ENCODE measurements at places on chromosomes 5 and 9.

GRCh38 chr5:171424726-171425125, 5.3 kb downstream of the FGF18 start:
- no peak for DNase-seq

GRCh38 chr5:119341452-119342349, 14.1 kb upstream of the TNFAIP8 start:
- DNase-seq: no peak

DNA sequence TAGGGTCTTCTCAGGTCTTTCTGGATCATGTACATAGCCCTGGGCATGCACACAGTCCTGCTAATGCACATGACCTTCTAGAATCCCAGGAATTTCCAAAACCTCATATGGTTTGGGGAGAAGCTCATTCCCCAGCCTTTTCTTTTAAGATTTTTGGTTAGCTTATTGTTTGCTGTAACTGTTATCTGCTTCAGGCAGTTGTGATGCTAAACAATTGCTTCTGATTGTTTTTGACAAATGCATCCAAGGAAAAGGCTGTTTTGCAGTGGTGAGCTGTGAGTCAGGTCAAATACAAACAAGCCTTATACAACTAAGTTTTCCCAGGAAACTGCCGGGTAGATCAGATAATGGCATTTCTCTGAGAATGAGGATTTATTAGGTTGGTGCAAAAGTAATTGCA, 32.7 kb downstream of the SMC5 start:
- DNase-seq: no peak

DNA sequence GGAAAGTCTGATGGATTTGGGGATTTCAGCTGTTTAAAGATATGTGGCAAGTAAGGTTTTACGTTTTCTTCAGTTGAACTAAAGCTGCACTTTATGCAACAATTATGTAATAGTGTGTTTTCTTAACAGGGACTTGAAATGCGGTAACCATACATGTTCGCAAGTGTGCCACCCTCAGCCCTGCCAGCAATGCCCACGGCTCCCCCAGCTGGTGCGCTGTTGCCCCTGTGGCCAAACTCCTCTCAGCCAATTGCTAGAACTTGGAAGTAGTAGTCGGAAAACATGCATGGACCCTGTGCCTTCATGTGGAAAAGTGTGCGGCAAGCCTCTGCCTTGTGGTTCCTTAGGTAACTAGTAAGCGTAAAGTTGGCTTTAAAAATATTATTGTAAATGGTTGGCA, 28.5 kb downstream of the NFX1 start:
- DNase-seq: no peak

GRCh38 chr9:93228453-93228852, 44.5 kb downstream of the WNK2 start:
- DNase-seq: no peak

DNA sequence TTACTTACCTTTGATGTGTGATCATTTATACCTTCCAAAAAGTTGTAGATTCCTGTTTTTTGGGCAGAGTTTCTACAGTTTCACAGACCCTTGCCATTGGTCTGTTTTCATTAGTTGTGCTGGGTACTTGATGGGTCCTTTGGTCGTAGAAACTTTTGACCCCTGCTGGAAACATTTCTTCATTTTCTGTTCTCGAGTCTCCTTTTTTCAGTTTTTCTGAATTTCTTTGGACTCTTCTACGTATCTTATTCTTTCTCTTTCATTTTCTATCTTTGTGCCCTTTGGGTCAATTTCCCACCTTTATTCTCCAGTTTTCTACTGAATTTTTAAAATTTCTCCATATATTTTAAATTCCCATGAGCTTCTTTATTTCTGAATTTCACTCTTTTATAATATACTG, 16.7 kb downstream of the AP3S1 start:
- DNase-seq: no peak

- no peak for DNase-seq
Observed at GRCh38 chr9:17928768-17929167, 349.9 kb downstream of the SH3GL2 start.

GRCh38 chr5:32589416-32589815, 4.1 kb downstream of the SUB1 start:
- DNase-seq: no peak

DNA sequence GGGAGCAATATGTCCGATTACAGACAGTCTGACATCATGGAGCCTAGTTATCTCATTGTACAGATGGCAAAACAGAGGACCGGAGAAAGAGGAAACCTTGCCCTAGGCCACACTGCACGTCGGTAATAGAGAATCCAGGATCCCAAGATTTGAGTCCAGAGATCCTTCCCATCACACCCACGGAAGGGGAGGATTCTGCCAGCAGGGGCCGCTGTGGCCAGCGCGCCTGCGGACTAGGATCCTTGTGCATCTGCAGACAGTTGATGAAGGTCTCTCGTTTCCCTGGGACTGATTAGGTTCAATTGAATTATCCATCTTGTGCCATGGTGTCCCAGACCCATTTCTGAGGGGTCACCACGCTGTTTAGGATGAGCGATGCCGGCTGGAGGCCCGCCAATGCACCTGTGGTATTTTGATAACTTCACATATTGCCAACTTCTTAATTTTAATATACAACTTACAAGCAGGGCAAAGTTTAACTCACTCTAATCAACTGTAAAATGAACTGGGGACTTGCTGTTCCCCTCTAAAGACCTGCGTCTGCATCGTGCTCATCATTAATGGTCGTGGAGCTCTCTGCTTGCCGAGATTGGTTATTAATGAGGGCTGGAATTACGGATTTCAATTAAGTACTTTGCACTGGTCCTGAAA, 592.7 kb upstream of the BRINP1 start:
- peak; percentile 25 for DNase-seq

GRCh38 chr9:99023831-99024230, 80.1 kb downstream of the COL15A1 start:
- peak; percentile 44 for DNase-seq

GRCh38 chr5:115313632-115314031, 17.2 kb upstream of the CCDC112 start:
- no peak for DNase-seq

DNA sequence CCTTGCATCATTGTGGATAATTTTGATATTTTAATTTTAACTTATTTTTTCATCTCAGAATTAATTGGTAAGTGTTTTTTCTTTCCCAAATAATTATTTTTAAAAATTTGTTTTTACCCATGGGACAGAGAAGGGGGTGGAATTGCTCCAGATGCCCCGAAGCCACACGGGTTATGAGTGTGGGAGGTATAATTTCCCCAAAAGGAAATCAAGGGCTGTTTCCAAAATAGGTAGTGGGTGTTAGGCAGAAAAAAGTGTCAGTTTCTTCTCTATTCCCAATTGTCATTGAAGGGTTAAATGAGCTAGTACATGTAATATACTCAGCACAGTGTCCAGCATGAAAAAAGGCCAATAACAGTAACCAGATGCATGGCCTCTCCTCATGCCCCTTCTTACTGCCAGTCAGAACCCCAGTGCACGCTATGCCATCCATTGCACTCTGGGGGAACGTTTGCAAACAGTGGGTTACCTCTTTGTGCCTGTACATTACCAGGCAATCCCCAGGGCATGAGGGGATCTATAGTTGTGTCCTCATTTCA, 36.4 kb upstream of the ANGPTL2 start:
- no peak for DNase-seq

GRCh38 chr9:22052376-22052945, 43.4 kb upstream of the CDKN2B start:
- peak; percentile 99 for DNase-seq

GRCh38 chr9:136488247-136489214, 5.7 kb upstream of the SEC16A start:
- peak; percentile 17 for DNase-seq

- DNase-seq: peak; percentile 13
Observed at GRCh38 chr5:31270396-31270795, 76.9 kb downstream of the CDH6 start.

DNA sequence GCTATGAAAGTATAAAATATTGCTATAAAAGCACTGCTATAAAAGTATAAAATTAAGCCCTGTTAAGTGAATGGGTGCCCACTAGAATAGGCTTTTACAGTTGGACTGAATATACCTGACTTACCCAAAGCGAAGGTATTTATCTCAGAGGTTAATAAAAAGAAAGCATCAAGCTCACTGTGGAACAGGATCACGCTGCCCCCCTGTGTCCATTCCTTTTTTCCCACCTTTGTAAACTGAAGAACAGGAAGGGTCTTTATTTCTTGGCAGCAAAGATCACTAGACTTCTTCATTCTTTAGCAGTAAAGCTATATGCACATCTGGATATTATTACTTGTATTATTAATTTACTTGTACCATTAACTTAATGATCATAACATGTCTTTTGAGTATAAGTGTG, 22.1 kb upstream of the PLPP6 start:
- DNase-seq: peak; percentile 38

GRCh38 chr9:127763918-127764384, 14.5 kb downstream of the SH2D3C start:
- no peak for DNase-seq

DNA sequence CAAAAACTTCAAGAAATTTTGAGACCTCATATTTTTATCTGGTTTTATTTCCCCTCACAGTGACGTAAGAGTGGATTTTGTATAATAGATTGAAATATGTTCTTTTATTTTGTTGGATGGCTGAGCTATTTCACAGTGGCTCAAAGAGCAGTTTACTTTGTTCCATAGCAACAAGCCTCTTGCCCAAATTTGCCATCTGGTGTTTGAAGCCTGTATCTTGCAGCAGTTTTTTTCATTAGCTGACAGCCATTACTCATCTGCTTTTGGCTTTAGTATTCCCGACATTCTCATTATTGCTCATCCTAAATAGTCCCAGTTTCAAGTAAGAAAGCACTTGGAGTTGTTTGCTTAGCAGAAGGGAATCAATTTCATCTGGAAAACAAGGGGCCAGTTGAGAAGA, 36.3 kb downstream of the GDA start:
- DNase-seq: no peak

GRCh38 chr5:115854139-115854538, 12.4 kb downstream of the AP3S1 start:
- no peak for DNase-seq

- DNase-seq: no peak
Observed at GRCh38 chr9:96243778-96244177, 58.2 kb downstream of the HSD17B3 start.

- no peak for DNase-seq
Observed at GRCh38 chr5:179251276-179251969, 93.8 kb downstream of the ADAMTS2 start.

- DNase-seq: no peak
Observed at GRCh38 chr9:124855944-124856765, 2.9 kb downstream of the WDR38 start.

GRCh38 chr5:165574100-165574499, 2068.7 kb downstream of the MAT2B start:
- no peak for DNase-seq

DNA sequence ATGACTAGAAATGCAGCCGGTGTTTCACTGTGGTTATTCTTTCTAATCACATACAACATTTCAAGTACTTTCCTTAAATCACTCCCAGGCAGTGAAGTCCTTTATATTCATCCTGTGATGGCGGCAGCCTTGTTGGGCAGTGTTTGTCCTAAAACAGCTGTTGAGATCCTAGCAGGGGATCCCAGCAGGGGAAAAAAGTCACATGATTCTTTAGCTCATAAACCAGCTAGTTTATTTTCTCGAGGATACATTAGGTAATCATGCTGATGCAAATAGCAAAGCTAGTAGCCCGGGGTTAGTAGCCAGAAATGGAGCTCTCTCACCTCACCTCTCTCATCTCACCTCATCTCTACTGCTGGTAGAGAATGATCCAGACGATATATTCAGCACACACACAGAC, 70.5 kb downstream of the FOXD1 start:
- DNase-seq: peak; percentile 73

DNA sequence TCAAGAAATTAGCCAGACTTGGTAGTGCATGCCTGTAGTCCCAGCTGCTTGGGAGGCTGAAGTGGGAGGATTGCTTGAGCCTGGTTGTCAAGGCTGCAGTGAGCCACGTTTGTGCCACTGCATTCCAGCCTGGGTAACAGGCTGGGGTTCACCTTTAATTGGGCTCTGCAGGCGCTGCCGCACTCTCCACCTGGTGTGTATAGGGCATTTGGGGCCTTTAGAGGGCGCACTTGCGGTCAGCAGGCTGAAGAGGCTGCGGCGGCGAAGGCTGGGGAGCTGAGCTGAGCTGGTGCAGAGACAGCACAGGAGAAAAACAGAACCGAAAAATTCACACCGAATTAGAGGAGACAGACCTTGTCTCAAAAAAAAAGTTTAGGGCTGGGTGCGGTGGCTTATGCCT, 31.2 kb downstream of the CDK7 start:
- DNase-seq: no peak

- DNase-seq: no peak
Observed at GRCh38 chr5:144284931-144285502, 114.3 kb downstream of the KCTD16 start.

DNA sequence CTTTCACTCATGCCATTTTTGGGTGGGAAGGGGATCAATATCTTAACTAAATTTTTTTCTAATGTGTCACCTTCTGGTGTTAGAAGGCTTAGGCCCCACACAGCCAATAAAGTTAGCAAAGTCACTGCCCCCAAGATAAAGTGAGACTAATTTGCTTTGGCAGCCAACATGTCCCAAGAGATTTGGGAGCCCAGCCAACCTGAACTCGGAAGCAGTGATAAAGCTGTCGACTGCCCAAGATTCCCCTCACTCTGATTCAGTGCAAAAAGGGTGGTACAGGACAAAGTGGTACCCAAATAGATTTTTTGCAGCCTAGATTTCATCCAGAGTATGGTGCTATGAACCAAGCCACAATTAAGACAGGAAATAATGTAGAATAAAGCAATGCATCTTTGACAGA, 572.5 kb upstream of the ARRDC3 start:
- DNase-seq: no peak

DNA sequence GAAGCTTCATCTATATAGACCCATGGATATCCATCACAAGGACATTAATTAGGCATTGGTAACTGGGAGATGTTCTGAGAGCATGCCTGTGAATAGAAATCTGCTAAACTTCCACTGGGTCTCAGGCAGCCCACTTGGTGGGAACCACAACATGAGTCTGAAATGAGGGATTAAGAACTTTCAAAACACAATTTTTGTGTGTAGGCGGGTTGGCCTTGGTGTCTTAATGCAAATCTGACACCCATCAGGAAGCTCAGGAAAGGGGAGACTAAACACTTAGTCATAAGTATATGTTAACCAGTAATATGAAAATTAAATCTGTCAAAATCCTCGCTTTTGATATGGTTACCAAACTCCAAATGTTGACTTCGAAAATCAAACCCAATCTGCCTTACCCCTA, 113.2 kb downstream of the FANCC start:
- no peak for DNase-seq

GRCh38 chr5:57818397-57818796, 335.8 kb upstream of the ACTBL2 start:
- DNase-seq: no peak
